Activated T-helper 17 cell treated with anti-CD3 and anti-CD28 coated beads, Interleukin-2, amount 50 U/mL, for 72 hours (primary cell): ENCODE measurements at places on chromosomes 12 and 14.

DNA sequence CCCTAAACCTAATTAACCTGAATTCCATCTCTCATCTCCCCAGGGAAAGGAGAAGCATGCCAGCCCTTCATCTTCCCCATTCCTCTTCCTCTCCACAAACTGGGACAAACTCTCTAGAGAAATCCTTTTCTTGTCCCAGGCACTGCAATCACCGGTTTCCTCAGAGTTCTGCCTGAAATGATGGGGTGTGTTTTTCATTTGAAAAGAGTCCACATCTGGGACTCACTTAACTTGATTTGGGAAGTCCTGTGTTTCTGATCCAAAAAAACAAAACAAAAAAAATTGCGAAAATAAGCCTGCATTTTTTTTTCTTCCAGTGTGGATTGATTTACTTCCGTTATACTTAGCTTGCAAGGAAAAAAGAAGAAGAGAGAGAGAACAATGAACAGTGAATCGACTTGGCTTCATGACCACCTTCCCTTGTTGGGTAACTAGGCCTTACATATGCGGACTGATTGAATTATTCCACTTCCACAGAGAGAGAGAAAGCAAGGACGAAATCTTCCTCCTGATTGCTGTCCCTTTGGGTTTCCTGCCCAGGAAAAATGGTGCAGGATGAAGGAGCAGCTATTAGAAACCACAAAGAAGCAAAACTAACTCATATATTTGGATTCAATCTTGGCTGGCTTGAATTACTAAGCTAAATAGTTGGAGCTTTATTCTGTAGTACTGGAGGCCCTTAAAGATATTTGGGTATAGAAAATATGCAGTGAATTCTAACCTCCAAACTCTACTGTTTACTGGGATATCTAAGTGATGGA, 506.2 kb upstream of the TBX3 start:
- ATAC-seq = no peak

DNA sequence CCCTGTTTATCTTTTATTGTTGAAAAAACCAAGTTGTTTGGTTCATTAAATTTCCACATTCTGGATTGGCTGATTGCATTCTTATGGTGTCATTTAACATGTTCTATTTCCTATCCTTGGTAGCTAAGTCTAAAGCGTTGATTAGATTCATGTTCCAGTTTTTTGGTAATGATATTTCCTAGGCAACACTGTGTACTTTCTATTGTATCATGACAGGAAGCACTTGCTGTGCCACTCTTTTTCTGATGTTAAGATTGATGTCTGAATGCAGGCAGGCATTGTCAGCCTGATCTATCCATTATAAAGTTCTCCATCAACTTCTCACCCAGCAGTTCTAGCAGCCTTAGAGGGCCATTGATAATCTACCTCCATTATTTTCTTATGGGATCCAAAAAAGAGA, 91.1 kb upstream of the ARID2 start:
- no peak for ATAC-seq

DNA sequence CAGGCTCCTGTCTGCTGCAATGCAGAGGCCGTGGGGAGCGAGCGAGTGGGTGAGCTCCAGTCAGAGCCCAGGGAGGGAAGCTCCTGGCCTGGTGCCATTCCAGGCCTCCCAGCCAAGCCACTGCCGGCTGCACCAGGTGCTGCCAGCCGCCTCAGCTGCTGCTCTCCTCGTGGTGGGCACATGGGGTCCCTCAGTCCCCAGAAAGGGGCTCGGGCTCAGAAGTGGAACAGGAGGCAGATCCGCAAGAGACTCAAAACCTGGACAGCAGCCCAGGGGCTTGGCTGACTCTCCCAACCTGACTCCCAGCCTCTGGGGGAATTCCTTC, 2.4 kb downstream of the ABCB9 start:
- no peak for ATAC-seq

DNA sequence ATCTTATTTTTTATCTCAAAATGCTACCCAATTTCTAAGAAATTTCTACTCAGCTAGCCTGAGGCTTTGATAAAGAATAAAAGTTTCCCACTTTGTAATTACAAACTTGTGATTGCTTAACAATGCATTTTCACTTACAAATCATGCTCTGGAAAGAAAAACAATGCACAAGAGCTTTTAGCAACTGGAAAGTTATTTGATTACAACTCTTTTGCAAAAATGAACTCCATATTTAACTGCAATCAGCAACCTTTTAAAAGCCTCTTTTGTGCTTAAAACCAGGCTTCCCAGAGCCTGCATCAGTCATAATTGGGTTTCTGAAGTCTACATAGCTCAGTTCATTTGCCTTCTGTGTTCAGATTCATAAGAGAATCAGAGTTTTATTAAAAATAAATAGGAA, 395.2 kb downstream of the PAWR start:
- no peak for ATAC-seq

- ATAC-seq = no peak
Observed at GRCh38 chr12:15181017-15181683, 40.1 kb downstream of the RERG start.

GRCh38 chr12:25397001-25397400, 146.3 kb upstream of the KRAS start:
- ATAC-seq = no peak

GRCh38 chr12:90098132-90098779, 389.6 kb upstream of the ATP2B1 start:
- no peak for ATAC-seq

- no peak for ATAC-seq
Observed at GRCh38 chr14:94483071-94483451, 7.1 kb upstream of the SERPINA9 start.

- no peak for ATAC-seq
Observed at GRCh38 chr14:54785136-54785777, 117.4 kb downstream of the GCH1 start.

DNA sequence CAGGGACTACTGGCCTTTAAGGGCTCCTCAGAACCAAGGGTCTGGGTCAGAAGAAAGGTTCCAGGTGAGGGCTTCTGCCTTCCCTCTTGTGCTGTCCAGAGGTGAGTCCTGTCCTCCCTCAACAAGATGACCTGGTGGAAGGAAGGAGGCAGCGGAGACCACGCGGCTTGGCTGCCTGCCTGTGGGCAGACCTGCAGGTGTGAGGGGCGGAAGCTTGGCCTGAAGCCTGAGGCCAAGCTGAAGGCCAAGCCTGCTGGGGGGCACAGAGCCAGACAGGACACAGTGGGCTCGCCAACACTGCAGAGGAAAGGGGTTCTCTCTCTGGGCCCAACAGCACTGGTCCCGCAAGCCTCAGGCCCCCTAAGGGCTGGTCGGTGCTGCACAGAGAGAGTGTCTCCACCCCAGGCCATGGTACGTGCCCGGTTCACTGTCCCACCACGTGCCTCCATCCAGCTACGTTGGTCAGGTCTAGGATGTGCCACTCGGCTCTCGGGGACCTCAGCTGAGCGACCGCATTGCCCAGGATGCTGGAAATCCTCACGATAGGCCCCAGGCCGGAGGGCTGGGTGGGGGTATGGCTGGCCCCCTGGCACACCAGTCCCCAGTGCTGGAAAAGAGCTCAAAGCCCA, 170.0 kb upstream of the PRMT8 start:
- no peak for ATAC-seq

DNA sequence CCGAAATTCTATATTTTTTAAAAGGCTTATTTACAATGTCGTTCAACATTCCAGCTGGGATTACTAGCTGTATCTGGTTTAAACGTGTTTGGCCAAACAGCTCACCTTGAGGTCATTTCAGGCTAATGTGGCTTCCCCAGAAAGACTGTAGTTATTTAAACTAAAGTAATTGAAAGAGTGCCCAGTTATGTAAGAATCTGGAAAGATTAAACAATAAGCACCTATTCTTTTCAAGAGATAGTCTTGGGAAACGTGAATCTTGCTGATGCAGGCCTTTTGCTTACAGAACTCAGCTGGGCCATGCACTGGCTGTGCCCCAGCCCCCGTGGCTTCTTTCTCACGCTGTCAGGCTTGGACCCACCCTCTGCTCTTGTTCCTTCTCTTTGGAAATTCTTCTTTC, 24.4 kb downstream of the GLRX5 start:
- no peak for ATAC-seq

GRCh38 chr12:119630223-119630780, 36.7 kb downstream of the TMEM233 start:
- ATAC-seq = no peak

DNA sequence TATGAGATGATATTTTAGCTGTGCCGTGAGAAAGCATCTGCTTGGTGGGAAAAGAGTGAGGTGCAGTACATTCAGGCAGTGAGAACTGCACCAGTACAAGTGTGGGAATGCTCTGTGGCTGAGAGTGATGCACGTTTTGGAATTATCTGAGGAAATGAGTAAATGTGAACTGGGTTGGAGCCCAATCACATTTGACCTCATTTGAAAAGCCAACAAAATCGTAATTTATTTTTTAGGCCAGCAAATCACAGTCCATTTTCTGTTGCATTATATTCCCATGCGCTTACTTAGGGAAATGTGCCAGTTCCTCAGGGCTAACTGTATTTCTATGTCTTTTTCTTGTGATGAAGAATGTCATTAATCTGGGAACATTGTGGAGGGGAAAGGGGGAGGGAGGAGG, 77.3 kb downstream of the SNAPC1 start:
- ATAC-seq = no peak

GRCh38 chr14:65491274-65491673, 78.7 kb downstream of the FUT8 start:
- no peak for ATAC-seq

DNA sequence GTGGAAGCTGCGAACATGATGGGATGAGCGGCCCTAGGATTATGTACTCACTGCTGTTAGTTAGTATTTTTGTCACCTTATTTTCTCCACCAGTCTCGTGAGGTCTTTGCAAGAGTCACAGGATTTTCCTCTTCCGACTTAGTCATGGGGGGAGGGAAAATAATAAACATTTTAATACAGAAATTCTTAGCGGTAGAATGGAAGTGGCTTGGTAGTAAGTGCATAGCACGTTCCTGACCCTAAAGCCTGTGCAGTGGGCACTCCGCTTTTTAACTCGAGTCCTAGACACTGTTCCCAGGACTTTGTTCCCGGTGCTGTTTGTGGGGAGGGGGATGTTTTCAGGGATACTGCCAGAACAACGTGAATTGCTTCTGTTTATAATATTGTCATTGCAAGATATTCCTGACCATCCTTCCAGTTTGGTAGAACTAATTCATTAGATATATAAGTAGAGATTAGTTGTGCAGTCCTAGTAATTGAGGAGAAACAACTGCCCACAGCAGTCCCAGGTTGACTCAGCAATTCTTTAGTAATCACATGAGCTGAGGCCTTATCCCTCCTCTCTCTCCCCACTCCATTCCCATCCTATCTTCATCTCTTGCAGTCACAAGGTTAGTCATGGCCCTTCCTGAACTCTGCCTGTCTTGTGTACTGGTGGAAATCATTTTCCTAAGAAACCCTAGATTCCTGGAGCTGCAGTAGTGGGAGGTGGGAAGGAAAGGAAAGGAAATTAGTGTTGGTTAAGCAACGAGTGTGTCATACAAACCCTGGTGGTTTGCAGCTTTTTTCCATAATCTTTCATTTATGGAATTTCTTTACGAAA, 799 bp downstream of the SLC38A6 start:
- ATAC-seq = no peak

DNA sequence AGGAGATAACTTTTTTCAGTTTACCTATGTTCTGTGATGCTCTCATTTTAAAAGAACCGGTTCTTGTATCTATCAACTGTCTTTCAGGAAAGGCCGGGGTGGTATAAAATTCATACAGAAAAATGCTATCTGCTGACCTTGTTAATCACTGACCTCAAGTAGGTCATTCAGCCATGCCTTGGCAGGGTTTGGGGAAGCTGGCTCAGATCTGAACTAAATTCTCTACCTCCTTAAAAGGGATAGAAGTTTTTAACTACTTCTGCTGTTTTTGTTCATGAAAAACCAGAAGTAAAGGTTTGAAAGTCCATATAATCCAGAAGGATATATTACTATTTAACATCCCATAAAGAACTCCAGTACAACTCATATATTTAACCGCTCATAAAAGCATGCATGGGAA, 10.1 kb downstream of the MYRFL start:
- ATAC-seq = no peak

- no peak for ATAC-seq
Observed at GRCh38 chr12:104495786-104496185, 39.0 kb downstream of the CHST11 start.
